ENCODE measurements at places on chromosomes 1 and 21.

DNA sequence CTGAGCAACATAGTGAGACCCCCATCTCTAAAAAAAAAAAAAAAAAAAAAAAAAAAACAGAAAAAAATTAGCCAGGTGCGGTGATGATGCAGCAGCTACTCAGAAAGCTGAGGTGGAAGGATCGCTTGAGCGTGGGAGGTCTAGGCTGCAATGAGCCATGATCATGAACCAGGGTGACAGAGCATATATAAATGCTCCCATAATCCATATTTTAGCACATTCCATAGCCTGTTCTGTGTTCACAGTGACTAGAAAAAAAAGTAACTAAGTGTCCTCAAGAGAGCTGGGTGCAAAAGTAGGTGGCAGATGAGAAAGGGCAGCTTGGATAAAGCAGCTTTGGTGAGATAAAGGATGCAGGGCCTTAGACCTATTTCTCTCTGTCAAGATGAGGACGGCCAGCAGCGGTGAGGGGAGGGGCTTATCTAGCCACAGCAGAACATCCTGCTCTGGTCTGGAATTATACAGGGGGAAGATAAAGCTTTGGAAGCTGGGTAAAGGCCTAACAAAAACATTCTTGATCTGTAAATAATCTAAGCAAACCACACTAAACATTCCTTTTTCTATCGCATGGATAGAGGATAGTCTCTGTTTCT is 205.3 kb downstream of the DAB1 start:
- no peak overlapping the region for H3K27ac ChIP-seq
- DNase-seq, result no peak
- no peak overlapping the region for H3K4me3 ChIP-seq
- no peaks in the 10 kb centered on the region for H3K36me3 ChIP-seq
- no peaks in the 10 kb centered on the region for H3K27me3 ChIP-seq
- H3K4me1 ChIP-seq, result no peaks in the 10 kb centered on the region

DNA sequence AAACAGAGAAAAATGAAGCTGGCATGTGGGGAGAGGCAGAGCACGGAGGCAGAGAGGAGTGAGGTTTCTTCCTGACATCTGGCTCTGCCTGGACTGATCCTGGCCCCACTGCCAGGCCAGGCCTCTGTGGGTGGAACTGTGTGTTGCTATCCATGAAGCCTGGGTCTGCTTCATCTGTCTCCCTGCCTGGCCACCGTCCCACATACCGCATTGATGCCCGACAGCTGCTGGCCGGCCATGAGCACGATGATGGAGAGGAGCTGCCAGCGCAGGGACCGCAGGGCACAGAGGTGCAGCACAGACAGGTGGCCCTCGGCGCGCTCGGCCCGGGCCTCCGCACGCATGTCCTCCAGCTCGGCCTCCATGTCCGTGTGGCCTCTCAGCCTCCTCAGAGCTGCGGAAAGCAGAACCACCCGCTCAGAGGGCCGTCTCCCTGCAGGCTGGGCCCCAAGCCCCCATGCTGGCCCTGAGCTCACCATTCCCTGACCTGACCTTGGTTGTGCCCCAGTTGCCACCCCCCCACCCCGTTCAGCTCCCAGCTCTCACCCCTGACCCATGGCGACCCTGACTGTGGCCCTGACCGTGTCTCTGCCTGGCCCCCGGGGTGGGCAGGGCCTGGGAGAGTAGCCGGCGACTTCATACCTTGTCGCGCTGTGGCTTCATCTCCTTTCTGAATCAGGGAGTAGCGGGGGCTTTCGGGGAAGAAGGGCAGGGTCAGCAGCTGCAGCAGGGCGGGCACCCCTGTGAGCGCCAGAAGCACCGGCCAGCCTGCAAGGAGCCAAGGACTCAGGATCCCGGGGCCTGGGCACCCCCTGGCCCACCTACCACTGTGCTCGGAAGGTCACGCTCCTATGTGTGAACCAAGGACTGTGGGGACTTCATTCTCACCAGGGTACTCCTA is 11.5 kb downstream of the SLC2A7 start:
- no peaks in the 10 kb centered on the region for H3K4me1 ChIP-seq
- H3K36me3 ChIP-seq, result no peaks in the 10 kb centered on the region
- H3K27ac ChIP-seq, result no peak overlapping the region
- DNase-seq, result no peak

- no peaks in the 10 kb centered on the region for H3K4me1 ChIP-seq
- DNase-seq, result no peak
Observed at GRCh38 chr1:196477262-196477661, 131.0 kb downstream of the KCNT2 start.

- no peaks in the 10 kb centered on the region for H3K27me3 ChIP-seq
- peak; percentile 79 for DNase-seq
- H3K4me3 ChIP-seq, result peak within 1 kb of the TSS; percentile 83
- H3K36me3 ChIP-seq, result no peaks in the 10 kb centered on the region
Observed at GRCh38 chr1:151839457-151840403, at the start of gene C2CD4D. C2CD4D (minus strand) TSS chr1:151839820; CDS start chr1:151838989, 831 bp downstream.

DNA sequence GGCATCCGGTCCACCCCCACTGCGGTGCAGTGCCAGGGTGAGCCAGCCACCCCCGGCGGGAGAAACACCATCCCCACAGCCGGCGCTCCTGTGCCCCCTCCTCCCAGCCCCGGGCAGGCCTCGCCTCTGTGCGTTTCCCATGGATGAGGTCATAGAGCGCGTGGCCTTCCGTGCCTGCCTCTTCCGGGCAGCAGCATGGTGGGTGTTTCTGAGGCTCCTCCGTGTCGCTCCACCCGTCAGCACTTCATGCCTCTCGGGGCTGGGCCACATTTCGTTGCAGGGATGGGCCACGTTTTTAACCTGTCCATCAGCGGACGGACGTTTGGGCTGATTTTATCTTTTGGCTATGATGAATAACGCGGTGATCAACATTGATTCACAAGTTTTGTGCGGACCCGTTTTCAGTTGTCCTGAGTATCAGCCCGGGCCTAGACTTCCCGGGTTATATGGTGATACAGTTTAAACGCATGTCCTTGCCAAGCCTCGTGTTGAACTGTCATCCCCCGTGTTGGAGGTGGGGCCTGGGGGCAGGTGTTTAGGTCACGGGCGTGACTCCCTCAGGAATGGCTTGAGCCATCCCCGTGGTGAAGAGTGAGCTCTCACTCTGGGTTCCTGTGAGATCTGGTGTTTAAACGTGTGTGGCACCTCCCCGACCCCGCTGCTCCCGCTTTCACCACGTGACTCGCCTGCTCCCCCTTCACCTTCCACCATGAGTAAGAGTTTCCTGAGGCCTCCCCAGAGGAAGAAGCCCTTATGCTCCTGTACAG is 64.8 kb downstream of the SLX9 start:
- no peak overlapping the region for H3K4me3 ChIP-seq
- no peak overlapping the region for H3K27ac ChIP-seq
- H3K27me3 ChIP-seq, result no peaks in the 10 kb centered on the region
- H3K36me3 ChIP-seq, result no peaks in the 10 kb centered on the region
- DNase-seq, result no peak
- H3K4me1 ChIP-seq, result no peaks in the 10 kb centered on the region

DNA sequence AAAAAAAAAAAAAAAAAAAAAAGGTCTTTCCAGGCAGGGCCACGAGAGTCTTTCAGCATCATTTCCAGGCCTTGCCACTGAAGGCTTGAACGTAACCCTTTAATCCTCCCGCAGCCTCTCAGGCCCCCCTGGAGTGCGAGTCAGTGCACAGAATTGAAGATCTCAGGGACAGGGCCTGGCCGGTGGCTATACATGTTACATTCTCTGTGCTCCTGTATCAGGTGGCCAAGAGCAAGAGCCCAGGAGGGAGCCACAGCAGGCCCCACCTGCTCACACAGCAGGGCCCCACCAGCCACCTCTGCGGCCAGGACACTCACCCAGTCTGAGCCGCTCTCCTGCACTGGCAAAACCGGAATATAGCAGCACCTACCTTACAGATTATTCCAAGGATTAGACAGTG is 34.1 kb upstream of the SLC25A33 start:
- H3K4me3 ChIP-seq, result no peak overlapping the region
- DNase-seq, result no peak
- H3K27me3 ChIP-seq, result no peaks in the 10 kb centered on the region
- no peaks in the 10 kb centered on the region for H3K36me3 ChIP-seq
- H3K27ac ChIP-seq, result no peak overlapping the region
- H3K4me1 ChIP-seq, result no peaks in the 10 kb centered on the region

DNA sequence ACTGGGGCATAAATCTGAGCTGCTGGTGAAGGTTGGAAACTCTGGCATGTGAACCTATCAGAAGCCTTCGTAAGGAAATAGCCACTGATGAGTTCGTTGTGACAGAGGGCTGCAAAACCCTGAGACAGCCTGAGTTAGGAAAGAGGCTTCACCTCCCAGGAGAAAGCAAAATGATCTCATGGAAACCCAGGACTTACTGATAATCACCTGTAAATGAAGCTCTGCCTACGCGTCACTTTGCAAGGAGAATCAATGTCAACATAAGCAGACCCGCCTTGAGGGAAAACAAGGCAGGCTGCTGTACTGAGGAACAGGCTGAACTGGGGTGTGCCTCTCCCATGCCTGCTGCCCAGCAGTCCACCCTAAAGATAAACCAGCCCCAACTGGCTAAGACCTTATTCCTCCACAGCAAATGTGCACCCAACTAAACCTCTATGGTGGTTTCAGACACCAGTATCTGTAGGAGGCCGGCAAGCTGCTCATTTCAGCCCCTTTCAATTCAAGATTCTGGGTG is 46.8 kb upstream of the SLC44A3 start:
- H3K4me3 ChIP-seq, result no peak overlapping the region
- H3K27me3 ChIP-seq, result no peaks in the 10 kb centered on the region
- no peak for DNase-seq
- H3K36me3 ChIP-seq, result no peaks in the 10 kb centered on the region
- no peaks in the 10 kb centered on the region for H3K4me1 ChIP-seq

DNA sequence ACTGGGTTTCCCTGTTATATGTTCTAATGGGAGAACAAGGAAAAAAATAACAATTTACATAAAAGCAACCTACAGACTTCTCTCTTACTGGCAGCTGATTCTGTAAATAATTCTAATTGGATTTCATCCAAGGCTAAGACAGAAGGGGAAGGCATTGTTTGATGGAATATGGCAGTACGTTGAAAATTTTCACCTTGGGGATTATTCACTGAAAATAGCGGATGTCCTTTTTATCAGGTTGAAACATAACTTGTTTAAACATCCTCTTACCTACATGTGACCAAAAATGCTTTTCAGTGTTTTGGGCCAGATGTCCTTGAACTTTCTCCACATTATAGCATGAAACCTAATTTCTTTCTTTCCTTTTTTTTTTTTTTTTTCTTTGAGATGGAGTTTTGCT is 24.9 kb downstream of the TSNAX start:
- H3K4me3 ChIP-seq, result no peak overlapping the region
- H3K36me3 ChIP-seq, result no peaks in the 10 kb centered on the region

DNA sequence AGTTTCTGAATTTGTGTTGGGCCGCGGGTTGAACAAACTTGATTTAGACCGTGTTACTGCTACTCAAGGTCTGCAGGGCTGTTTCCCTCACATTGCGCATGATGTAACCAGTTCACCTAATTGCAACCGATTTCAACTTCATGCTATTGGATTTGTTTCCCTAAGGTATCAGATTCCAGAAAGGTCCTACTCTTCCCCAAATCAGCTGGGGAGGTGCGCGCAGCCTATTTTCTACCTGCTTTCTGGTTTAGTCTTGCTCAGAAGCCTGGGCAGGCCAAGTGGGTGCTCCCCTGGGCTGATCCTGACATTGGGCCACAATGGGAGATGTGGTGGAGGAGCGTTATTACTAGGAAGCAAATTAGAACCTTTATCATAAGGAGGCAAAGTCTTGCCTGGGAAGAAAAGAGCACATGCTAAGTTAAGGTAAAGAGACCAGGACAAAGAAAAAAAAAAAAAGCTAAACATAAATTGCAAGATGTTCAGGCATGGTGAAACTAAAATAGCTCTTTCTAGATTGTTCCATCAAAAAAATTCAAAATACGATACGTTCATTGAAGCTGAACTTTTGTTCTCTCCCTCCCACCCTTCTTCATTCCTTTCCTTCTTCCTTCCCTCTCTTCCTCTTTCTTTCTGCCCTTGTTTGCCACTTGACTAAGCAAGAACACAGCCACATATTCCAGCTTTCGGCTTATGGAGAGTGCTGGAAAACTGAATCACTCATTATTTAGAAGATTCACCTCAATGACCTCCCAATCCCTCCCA is 28.8 kb upstream of the TARBP1 start:
- DNase-seq, result no peak
- no peaks in the 10 kb centered on the region for H3K4me1 ChIP-seq
- no peaks in the 10 kb centered on the region for H3K36me3 ChIP-seq

DNA sequence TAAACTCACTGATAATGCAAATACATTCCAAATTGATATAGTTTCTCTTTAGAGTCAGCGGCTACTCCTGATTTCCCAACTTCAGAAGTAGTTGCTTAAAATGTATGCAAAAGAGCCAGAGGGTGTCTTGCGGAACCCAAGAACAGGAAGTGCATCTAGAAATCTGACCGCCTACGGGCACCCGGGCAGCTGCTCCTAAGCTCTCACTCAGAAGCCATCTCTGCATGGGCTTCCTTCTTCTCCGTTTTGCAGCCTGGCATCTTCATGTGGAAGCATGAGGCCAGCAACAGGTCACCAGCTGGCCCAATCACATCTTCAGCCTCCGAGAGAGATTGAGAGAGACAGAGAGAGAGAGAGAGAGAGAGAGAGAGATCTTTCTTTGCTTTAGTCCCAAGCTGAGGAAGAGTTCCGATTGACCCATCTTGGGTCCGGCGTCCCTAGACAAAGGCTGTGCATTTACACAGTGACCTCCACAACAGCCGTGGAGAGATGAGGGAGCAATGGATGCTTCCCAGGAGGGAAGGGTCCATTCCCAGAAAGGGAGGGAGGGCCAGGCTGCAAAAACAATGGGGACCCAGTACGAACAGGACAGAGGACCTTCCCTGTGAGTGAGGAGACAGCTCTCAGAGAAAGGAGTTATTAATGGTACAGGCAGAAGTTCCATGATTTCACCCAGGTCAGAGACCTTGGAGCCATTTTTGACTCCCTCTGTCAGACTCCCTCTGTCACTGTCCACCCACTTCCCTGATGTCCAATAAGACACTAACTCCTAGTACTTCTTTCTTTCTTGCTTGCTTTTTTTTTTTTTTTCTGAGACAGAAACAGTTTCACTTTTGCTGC is 28.2 kb upstream of the SLC30A1 start:
- H3K27ac ChIP-seq, result peak overlapping the region; percentile 22
- no peaks in the 10 kb centered on the region for H3K36me3 ChIP-seq
- H3K4me1 ChIP-seq, result peaks cover 18% of the 10 kb centered on the region
- H3K27me3 ChIP-seq, result no peaks in the 10 kb centered on the region

GRCh38 chr1:93763704-93764365 is 82.2 kb upstream of the BCAR3 start:
- H3K4me3 ChIP-seq, result no peak overlapping the region
- DNase-seq, result no peak
- H3K36me3 ChIP-seq, result no peaks in the 10 kb centered on the region

DNA sequence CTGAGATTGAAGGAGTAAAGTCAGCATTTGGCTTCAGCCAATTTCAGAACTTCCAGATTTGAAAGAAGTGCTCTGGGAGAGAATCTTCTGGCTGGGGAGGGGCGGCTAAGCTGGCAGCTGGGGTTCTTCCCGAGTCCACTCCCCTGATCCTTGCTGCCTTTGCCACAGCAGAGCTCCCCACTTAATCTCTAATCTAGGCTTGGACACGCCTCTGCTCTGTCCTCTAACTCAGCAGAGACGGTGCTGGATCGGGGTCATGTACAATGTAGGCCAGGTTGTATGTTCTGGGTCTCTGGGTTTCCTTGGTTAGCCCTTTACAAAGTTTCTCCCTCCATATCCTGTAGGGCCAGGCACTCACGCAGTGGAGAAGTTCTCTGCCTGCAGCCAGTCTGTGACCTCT is 10.1 kb upstream of the GSTM3 start:
- H3K27me3 ChIP-seq, result peaks cover 8% of the 10 kb centered on the region
- no peaks in the 10 kb centered on the region for H3K4me1 ChIP-seq
- DNase-seq, result no peak
- H3K4me3 ChIP-seq, result no peak overlapping the region
- no peaks in the 10 kb centered on the region for H3K36me3 ChIP-seq
- no peak overlapping the region for H3K27ac ChIP-seq

Measured in CD4-positive, alpha-beta memory T cell (primary cell).